ENCODE measurements at places on chromosomes 6 and 20. TPM values are rescaled to one million over a fixed set of nuclear protein-coding genes. Genes with fewer than 3 reads are reported as not detected.

DNA sequence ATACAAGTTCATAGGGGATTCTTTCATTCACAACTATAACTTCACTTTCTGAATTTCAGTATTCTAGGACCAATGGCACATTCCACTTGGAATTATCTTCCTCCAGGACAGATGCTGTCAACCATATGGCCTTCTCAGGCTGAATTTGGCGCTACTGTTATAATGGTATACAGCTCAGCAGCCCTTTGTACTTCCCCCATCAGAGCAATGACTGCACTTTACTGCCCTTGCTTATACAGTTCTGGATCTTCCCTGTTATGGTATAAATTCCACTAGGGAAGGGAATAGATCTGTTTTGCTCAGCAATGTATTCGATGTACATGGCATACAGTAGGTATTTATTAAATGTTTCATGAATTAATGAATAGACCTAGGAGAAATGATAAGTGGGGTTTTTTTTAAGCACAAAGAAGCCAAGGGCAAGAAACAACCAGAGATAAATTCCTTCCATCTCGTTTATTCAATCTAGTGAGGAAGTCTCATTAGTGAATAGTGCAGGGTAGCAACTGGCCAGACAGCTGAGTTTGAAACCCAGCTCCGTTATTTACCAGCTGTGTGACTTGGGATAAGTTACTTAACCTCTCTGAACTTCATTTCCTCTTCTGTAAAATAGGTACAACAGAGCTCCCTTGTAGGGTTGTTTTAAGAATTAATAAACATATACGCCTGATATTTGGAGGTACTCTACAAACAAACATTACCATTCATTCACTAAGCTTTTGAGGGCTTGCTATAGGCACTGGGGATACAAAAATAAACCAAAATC is 97.1 kb upstream of the PRDM1 start:
- no peaks in the 10 kb centered on the region for H3K36me3 ChIP-seq
- no peak for DNase-seq
- H3K4me1 ChIP-seq: peaks cover 23% of the 10 kb centered on the region
- H3K27me3 ChIP-seq: peaks cover 4% of the 10 kb centered on the region
- no peak overlapping the region for H3K4me3 ChIP-seq

GRCh38 chr6:70956451-70957283 is at the start of gene B3GAT2:
Gene B3GAT2, minus strand, starts transcription at chr6:70957060. Its CDS starts 631 bp downstream, at chr6:70956429.
- DNase-seq: no peak
- H3K36me3 ChIP-seq: no peaks in the 10 kb centered on the region
- H3K27me3 ChIP-seq: peaks cover 14% of the 10 kb centered on the region
- no peak within 1 kb of the TSS for H3K27ac ChIP-seq
- H3K4me1 ChIP-seq: peaks cover 4% of the 10 kb centered on the region
- H3K4me3 ChIP-seq: peak within 1 kb of the TSS; percentile 55

The B3GAT2 gene
- not detected for total RNA-seq

DNA sequence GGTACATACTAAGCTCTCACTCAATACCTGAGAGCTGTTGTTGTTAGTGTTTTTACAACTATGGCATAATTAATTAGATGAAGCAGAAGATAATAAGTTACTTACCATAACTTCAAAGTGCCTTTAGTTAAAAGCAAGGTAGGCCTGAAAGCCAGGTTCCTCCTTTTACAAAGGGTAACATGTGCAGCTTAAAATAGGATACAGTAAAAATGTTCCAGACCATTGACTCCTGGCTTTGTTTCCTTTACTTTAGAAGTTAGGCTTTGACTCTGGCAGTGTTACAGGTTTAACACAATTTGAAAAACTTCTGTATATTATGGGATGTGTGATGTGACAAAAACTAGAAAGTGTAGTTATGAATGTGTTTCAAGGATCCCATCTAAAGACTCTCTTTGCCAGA is 522.5 kb downstream of the EPM2A start:
- no peaks in the 10 kb centered on the region for H3K36me3 ChIP-seq
- H3K4me1 ChIP-seq: no peaks in the 10 kb centered on the region
- DNase-seq: no peak
- no peak overlapping the region for H3K4me3 ChIP-seq
- no peaks in the 10 kb centered on the region for H3K27me3 ChIP-seq
- H3K27ac ChIP-seq: no peak overlapping the region

GRCh38 chr20:13017235-13017634 is 8.5 kb downstream of the SPTLC3 start:
- H3K36me3 ChIP-seq: no peaks in the 10 kb centered on the region
- no peak overlapping the region for H3K27ac ChIP-seq
- no peak overlapping the region for H3K4me3 ChIP-seq

The PRRC2A gene
- total RNA-seq: 263 TPM

The POM121L2 gene
- total RNA-seq: not detected

The PNLDC1 gene
- 0.80 TPM for total RNA-seq
